ENCODE measurements at places on chromosomes 1 and 21.
A peak's percentile ranks its signal among the peaks of the same experiment; 100 is the strongest.

GRCh38 chr1:17847111-17847510 is 92.0 kb downstream of the ACTL8 start:
- DNase-seq: no peak

DNA sequence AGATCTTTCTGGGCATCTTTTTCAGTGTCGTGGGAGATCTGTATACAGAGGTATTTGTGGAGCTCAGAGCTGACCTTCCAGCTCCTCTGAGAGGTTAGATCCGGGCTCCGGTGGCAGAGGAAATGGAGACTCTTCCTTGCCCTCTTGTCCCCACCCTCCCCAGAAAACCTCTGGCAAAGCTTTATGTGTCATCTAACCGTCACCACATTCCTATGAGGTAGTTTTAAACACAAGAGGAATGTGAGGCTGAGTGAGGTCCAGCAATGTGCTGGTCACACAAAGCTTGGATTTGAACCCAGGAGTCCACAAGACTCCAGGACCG is 1.2 kb downstream of the CD160 start:
- DNase-seq: no peak

DNA sequence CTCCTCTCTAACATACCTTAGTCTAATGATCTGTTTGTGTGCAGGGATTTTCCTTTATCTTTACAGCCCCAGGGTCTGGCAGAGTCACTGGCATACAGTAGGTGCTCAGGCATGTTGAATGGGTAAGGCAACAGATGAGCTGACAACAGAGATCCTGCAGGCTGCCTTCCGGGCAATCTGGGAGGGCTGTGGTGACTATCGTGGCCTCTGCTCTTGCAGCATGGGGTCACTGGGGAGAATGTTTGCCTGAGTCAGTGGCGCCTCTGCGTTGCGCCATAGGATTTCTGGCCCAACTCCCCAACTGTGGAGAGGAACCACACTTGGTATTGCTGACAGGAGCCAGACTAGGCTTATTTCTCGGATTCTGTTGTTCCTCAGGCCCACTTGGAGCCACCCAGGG is 93.8 kb downstream of the LAMC2 start:
- DNase-seq: peak; percentile 27

GRCh38 chr1:2789986-2790581 is 11.4 kb downstream of the TTC34 start:
- no peak for DNase-seq

DNA sequence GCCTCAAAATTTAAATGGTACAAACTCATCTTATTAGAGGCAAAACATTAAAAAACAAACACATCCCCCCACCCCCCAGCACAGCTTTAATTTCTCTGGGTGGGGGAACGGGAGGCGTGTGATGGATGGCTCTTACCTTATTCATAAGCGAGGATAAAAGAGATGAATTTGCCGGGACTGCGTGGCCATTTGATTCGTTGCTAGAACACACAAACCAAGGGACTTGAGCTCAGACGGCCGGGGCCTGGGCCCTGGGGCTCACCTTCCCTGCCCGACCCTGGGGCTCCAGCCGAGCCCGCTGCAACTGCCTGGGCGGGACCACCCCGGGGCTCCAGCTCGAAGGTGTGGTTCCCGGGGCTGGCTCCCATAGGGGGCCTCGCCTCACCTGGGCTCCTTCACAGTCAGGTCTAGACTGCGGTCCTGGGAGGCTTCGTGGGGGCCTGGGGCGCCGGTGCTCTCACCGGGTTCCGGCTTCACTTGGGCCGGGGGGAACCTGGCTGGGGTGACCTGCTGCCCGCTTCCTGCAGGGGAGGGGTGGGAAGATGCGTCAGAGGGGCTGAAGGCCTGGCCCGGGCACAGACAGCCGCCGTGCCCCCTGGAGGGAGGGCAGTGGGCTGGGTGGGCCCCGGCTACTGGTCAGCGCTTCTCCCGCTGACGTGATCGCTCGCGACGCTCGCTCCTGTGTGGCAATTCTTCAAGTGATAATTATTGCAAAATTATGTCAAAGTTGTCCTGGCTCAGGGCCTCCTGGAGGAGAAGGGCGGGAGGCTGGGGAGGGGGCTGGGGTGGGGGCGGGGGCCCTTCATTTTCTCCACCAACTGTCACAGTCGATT is 145.7 kb downstream of the CASZ1 start:
- no peak for DNase-seq

GRCh38 chr1:94634977-94635416 is 93.4 kb upstream of the F3 start:
- DNase-seq: no peak

- DNase-seq: no peak
Measured at GRCh38 chr1:10530281-10530740, 55.6 kb downstream of the PEX14 start.

DNA sequence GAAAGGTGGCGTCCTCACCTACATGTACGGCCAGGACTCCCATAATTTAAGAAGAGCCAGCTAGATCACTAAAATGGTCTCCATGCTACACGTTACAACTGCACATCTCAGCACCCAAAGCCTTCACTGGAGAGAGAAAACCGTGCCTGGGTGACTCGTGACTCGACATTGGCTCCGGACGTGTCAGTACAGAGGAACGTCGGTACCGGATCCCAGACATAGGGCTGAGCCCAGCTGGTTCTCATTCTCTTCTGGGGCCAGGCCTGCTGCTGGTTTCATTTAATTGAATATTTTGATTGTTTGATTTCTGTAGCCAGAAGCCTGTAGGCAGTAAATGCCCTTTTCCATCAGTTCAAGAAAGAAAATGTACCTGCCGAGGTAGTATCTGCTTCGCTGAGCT is 93.1 kb downstream of the HHIPL2 start:
- DNase-seq: no peak

DNA sequence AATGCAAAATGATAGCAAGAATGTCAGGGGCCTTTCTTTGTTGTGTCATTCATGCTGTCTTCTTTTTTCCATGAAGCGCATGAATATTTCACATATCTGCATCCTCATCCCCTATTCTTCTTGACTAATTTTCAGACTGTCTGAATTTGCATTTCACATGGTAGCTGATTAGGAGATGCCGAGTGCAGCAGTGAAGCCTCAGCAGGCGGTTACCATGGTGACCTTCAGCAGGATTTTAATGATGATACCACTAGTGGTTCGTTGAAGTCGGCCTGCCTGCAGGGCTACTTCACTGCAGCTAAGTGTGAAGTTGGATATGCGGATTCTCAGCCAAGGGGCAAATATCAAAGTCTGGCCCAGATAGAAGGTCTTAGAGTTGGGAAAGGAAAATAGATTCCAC is 141.8 kb downstream of the NEK7 start:
- DNase-seq: no peak

DNA sequence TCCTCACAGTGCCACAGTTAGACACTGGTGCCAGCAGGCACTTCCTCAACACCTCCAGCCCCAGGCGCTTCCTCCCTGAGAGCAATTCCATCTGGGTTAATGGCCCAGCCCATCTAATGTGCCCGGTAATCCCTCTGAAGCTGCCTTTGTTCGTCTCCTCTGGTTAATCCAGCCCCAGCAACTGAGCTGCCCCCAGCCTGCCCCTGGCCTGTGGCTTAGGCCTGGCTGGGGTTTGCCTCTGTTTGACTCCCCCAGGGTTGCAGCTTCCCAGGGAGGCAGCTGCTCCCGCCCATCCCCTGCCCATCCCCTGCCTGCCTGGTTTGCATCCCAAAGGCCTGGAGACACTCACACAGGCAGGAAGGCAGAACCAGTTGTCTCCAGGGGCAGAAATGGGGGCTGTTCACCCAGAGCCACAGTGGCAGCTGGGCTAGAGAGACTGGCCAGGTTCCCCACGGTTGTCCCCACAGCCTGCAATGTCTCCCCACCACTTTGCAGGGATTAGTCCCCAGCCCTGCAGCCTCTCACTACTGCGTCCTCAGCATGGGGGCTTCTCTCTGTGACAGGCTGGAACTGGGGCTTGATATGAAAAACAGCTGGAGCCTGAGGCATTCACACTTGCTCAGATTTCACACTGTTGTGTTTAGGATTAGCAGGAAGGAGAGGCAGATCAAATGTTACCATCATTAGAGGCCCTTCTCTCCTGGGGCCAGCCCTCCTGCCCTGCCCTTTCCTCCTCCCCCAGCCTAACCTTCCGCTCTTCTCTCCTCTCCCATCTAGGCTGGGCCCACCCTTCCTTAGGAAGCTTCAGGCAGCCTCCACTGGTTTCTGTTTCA is 120.2 kb downstream of the TLR5 start:
- no peak for DNase-seq

GRCh38 chr1:205543351-205544301 is 39.2 kb downstream of the CDK18 start:
- no peak for DNase-seq

DNA sequence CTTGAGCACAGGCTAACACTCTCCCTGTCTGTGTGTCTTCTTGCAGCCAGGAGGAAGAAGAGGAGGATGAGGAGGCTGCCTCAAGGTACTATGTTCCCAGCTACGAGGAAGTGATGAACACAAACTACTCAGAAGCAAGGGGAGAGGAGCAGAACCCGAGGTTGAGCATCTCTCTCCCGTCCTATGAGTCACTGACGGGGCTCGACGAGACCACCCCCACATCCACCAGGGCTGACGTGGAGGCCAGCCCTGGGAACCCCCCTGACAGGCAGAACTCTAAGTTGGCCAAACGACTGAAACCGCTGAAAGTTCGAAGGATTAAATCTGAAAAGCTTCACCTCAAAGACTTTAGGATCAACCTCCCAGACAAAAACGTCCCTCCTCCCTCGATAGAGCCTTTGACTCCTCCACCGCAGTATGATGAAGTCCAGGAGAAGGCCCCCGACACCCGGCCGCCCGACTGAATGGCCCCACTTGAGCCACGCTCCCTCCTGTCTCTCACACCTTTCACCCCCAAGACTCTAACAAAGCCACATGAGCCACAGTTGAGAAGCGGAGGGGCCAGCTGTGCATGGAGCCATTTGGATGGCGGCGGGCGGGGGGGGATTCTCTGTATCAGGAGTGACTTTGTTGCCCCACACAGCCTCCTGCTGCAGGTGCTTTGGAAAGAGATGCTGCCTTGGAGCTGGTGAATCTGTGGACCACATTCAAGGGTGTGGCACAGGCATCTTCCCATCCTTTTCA is 27.6 kb upstream of the FHAD1 start:
- DNase-seq: no peak

GRCh38 chr21:45432575-45433255 is 27.8 kb downstream of the COL18A1 start:
- DNase-seq: no peak

DNA sequence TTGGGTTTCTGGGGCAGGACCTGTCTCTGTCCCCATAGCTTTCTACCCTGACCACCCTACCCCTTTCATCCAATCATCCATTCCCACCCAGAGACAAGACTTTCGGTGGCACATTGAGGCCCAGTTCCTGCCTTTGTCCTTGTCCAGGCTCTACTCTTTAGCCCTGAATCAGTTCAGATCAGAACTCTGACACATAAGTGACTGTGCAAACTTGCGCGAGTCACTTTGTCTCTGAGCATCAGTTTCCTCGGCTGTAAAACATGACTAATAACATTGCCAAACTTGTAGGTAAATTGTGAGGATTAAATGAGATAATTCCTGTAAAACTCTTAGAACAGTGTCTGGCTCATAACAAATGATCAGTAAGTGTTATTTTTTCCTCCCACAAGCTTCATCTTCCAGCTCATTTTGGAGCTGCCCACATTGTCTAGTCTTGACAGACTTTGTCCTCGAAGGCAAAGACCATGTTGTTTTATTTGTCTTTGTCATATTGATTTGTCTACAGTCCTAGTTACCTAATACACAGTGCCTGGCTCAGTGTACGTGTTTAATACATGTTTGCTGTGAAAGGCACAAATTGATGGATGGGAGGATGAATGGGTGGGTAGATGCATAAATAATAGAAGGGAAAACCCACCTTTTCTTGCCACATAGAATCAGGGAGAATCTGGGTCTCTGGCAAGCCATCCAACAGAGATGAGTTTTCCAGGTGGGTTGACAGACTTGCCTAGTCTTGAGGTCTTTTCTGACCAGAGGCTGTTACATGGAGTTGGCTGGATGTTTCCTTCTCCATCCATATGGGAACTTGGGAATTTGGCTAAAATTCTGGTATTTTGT is 262.9 kb downstream of the OMA1 start:
- DNase-seq: no peak

- no peak for DNase-seq
Measured at GRCh38 chr1:1365875-1366698, 7.7 kb upstream of the MXRA8 start.

DNA sequence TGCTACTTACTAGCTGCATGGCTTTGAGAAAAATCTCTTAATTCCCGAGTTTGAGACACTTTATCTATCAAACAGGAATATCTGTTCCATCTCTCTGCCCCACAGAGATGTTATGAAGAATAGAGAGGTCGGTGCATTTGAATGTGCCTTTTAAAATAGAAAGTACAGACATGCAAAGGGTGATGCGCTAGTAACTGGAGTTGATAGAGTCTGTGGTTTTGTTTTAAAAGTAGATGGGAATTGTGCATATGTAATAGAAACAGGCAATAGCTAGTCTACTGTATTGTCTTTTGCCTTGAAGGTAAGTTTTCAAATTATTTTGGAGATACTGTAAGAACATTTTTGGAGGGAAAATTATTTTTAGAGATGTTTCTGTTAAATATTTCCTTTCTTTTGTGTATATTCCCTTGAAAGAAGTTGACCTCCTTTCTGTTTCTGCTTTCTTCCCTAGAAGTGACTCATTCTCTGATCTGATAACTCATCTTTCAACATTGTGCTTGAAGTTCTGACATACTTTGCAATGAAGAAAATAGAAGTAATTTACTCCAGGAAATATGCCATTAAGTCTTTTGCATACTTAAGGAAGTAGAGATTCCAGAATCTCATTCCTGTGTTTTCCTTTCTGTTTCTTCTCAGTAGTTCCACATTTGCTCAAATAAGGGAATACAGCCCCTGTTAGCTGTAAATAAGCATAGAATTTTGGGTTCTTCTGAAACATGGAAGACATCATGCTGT is 151.6 kb downstream of the SDCCAG8 start:
- DNase-seq: no peak

GRCh38 chr1:84390226-84390625 is 8.1 kb upstream of the DNASE2B start:
- no peak for DNase-seq

DNA sequence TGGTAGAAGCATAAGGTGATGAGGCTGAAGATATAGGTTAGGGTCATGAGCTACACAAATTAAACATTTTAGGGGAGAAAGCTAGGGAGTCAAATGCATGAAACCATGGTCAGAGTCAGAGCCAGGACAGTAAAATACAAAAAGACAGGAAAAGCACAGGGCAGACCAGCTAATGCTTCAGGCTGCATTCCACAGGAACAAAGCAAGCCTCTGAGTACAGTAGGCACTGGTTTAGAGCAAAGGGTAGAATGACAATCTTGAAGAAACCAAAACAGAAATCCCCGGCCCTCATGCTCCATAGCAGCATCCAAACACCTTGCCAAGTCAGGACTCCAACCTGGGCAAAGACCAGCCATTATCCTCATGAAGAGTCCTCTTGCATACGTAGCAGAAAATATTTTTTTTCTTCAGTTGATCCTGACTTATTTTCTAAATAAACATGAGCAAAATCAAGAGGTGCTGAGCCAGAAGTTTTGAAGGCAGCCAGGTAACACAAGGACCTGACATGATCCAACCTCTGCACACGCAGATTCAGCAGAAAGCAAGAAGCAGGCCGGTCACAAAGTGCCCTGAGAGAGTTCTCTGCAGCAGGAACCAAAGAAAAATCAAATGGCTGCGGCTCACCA is 273.1 kb downstream of the TTLL7 start:
- DNase-seq: no peak

- DNase-seq: no peak
Measured at GRCh38 chr1:59718989-59719360, 95.8 kb upstream of the HOOK1 start.

GRCh38 chr1:201105688-201106087 is 6.5 kb downstream of the CACNA1S start:
- DNase-seq: no peak

Measured in AML-193 (cell line).